Activated naive CD4-positive, alpha-beta T cell (primary cell): ENCODE measurements at places on chromosomes 3 and 15.

- DNase-seq, result no peak
Measured at GRCh38 chr15:89198196-89198595, 23.2 kb downstream of the RLBP1 start.

DNA sequence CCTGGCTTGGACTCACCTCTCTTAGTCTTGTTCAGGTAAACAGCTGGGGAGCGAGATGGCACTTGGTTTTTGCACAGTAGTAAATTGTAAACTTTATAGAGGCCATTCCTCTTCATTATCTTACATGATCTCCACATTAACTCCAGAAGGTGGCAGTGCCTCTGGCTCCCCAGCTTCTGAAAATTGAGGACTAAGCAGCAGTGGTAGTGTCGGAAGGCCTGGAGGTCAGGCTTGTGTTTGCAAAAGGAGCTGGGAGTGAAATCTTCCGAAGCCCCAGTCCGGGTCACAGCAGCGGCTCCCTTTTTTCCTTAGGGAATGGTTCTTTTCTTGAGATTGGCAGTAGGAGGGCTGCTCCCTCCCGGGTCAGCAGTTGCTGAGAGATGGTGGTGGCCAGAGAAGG is 85.7 kb downstream of the FNDC3B start:
- DNase-seq, result no peak

GRCh38 chr15:79089331-79089889 is 1.2 kb downstream of the RASGRF1 start:
- no peak for DNase-seq

DNA sequence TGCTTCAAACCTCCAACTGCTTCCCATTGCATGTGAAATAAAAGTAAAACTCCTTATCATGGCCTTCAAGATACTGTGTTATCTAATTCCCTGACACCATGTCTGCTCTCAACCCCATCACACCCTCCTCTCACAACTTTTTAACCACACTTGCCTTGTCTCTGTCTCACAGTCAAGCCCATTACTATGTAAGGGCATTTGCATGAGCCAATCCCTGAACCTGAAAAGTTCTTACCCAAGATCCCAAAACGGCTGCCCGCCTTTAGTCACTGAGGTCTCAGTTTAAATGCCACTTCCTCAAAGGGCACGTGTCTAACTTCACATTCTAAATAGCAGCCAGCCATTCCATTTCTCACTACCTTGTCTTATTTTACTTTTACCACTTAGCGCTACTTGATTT is 83.1 kb downstream of the SST start:
- no peak for DNase-seq

DNA sequence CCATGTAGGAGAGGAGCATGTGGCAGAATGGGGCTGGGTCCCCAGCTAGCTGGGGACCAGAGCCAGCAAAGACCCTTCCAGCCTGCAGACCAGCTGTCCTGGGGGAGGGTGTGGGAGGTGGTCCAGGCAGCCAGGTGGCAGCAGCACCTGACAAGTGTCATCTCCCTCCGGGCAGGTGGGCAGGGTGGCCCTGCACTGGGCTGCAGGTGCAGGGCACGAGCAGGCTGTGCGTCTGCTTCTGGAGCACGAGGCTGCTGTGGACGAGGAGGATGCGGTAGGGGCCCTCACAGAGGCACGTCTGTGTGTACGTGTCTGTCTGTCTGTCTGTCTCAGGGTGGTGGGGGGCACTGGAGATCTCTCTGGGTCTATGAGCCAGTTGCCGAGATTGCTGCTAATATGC is 5.5 kb downstream of the ANKDD1A start:
- DNase-seq, result no peak

DNA sequence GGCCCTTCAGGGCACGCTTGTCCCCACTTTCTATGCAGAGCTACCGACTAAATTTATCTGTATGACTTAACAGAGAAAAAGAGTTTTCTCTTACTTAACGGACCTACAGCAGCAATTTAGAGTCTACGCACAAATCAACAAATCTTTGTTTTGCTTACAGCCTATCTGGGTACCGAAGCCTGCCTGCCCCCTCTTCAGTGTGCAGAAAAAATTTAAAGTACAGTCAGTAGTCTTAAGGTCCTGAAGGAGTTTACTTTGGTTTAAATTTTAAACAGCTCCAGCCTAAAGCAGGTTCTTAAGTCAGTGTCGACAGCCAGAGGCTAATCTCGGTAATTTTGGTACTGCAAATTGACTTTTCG is 570 bp downstream of the SACM1L start:
- DNase-seq, result no peak
